CD4-positive, alpha-beta memory T cell (primary cell): ENCODE measurements at places on chromosomes 1 and 21. TPM values are rescaled to one million over a fixed set of nuclear protein-coding genes. Genes with fewer than 3 reads are reported as not detected.
A peak's percentile ranks its signal among the peaks of the same experiment; 100 is the strongest.

Gene ARMH1
- total RNA-seq = 64.0 TPM

Gene OR2G3
- total RNA-seq = not detected

- H3K4me3 ChIP-seq = no peak overlapping the region
- no peak for DNase-seq
- H3K36me3 ChIP-seq = no peaks in the 10 kb centered on the region
- no peaks in the 10 kb centered on the region for H3K4me1 ChIP-seq
- H3K27me3 ChIP-seq = no peaks in the 10 kb centered on the region
- H3K27ac ChIP-seq = no peak overlapping the region
Observed at GRCh38 chr1:188986745-188987417, 1490.8 kb downstream of the BRINP3 start.

DNA sequence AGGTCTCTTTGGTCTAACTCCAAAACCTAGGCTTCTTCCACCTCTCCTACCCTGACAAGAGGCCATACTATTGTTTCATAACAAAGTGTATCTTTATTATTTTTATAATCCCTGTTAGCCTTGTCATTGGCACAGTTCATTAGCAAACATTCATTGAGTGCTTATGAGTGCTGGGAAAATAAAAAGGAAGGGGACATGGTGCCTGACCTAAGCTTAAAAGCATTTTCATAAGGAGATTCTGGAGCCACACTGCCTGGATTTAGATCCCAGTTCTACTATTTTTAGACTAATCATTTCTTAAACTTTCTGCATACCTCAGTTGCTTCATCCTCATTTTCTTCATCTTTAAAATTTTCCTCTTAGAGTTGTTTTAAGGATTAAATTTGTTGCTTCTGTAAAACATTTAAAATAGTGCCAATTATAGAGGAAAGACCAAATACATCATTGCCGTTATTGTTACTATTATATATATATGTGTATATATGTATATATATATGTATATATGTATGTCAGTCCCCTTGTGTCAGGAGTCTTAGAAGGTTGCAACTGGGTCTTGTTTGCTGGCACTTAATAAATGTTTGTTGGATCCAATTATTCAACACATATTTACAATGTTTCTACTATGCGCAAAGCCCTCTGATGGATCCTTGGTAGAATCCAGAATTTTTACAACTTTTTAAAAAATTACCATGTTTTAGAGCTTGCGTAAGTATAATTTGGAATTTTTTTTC is 250.9 kb upstream of the SGIP1 start:
- peak overlapping the region; percentile 42 for H3K27ac ChIP-seq
- no peaks in the 10 kb centered on the region for H3K27me3 ChIP-seq
- peaks cover 84% of the 10 kb centered on the region for H3K4me1 ChIP-seq
- no peaks in the 10 kb centered on the region for H3K36me3 ChIP-seq

Gene FAF1
- total RNA-seq = 50.0 TPM

DNA sequence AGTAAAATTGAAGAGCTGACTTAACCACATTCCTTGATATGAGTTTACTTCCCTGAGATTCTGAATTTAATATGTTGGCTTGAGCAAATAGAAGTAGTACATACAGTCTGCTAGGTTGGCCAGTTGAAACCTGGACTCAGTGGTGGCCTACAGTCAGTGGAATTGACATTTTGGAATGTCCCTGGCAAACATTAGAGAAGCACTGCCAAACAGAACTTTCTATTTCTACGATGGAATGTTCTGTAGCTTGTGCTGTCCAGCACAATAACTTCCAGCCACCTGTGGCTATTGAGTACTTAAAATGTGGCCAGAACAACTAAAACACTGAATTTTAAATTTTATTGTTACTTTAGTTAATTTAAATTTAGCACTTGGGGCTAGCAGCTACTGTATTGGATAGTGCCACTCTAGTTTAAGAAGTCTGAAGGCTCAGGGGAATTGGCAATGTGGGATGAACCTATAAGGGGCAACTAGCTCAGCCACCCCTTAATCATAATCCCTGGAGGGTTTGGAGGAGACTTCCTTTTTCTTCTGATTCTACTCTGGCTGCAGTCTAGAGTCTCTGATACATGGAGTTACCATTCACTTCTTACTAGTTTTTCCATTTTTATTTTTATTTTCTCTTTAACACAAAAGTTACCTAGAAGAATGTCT is 10.3 kb upstream of the TEDDM1 start:
- no peaks in the 10 kb centered on the region for H3K4me1 ChIP-seq
- H3K4me3 ChIP-seq = no peak overlapping the region
- H3K27me3 ChIP-seq = no peaks in the 10 kb centered on the region
- no peaks in the 10 kb centered on the region for H3K36me3 ChIP-seq
- H3K27ac ChIP-seq = no peak overlapping the region

GRCh38 chr1:87176087-87176486 is 152.6 kb upstream of the LMO4 start:
- no peak overlapping the region for H3K4me3 ChIP-seq
- no peaks in the 10 kb centered on the region for H3K27me3 ChIP-seq
- H3K4me1 ChIP-seq = no peaks in the 10 kb centered on the region
- no peak for DNase-seq
- H3K27ac ChIP-seq = no peak overlapping the region

Gene S100A16
- total RNA-seq = not detected

Gene PWP2
- total RNA-seq = 27.2 TPM

Gene NUAK2
- 32.8 TPM for total RNA-seq

DNA sequence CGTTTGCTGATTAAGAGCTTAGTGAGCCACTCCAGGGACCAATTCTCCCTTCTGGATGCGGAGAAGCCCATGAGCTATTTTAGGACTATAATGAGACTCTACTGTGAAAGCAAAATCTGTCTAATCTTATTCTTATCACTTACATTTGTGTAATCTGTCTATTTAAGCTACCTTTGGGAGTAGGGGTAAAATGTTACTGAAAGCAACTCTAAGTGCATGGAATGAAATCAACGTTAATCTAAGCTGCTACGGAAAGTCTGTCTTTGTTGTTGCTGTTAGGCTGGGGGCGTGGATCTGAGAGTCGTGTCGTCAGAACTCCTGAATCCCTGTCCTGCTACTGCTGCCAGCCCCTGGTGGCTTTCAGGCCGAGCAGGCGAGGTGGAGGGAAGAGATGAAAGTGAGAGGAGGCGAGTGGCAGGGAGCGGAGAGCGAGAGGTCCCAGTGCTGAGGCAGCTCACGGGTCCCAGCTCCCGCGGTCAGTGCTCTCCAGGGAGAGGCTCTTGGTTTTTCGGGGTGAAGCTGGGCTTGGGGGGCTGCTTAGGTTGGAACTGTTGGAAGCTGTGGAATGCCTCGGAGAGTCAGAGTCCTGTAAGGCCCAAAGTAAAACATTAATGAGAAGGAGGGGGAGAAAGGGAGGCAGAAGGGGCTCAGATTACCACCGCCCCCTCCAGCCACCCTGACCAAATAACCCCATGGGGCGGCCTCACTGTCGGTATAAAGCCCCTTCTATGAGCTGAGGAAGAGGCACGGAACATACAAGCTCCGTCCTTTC is 53.9 kb downstream of the COQ8A start:
- no peaks in the 10 kb centered on the region for H3K36me3 ChIP-seq
- H3K27ac ChIP-seq = no peak overlapping the region

DNA sequence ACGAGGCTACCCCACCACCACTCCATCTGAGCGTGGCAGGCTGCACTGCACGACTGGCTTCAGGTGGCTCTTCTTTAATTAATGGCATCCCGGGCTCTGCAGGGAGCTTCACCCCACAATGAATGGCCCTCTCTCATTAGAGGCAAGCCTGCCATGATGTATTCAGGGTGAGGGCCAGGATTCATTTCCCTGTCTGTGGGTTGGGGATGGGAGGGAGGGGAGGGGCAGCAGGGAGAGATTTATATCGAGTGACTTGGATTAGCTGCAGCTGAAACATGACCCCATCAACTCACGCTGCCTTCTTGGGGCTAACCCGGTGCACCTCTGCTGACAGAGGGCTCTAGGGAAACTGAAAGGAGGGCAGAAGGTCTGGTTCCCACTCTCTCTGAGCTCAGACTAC is 54.2 kb downstream of the ERI3 start:
- H3K27ac ChIP-seq = no peak overlapping the region
- H3K4me3 ChIP-seq = no peak overlapping the region
- H3K4me1 ChIP-seq = no peaks in the 10 kb centered on the region
- H3K36me3 ChIP-seq = peaks cover 19% of the 10 kb centered on the region
- no peak for DNase-seq
- H3K27me3 ChIP-seq = no peaks in the 10 kb centered on the region

DNA sequence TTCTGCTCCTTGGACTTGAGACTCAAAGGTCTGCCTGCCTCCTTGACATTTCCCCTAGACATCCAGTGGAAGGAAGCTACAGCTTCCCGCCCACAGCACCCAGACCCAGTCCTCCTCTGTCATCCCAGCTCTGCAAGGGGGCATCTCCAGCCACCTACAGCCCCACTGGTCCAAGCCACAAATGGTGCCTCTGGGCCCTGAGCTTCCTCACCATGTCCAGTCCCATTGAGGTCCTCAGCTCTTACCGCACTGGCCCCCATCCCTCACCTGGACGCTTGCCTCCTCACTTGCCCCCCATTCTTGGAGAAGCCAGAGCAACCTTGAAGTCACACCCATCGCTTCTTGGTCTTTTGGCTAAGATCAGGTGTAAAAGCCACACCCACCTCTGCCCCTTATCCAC is 13.2 kb downstream of the PODN start:
- H3K4me3 ChIP-seq = no peak overlapping the region
- no peaks in the 10 kb centered on the region for H3K27me3 ChIP-seq
- no peaks in the 10 kb centered on the region for H3K36me3 ChIP-seq
- no peak for DNase-seq

DNA sequence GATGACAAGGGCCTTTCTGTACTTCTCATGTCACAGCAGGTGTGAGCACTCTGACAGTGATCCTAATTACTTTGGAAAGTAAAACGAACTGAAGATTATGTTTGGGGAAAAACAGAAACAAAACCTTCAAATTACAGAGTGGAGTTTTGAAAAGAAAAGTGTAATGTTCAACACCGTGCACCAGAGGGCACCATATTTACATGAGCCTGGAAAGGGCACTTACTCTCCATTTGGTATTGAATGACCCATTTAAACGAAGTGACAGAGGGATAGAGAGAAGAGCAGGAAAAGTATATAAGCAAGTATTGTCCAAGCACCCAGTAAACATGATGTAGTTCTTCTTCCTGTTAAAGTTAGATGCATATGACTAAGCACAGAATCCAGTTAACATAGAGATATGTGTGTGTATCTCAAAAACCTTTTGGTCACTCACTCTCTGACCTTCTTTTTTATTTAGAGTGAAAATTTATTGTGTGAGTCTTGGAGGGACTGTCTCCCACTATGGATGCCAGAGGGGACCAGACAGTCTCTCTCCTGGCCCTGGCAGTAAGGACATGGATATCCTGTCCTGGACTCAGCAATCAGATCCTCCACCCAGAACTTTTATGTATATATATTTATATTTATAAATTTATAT is 3.8 kb upstream of the RGSL1 start:
- H3K36me3 ChIP-seq = no peaks in the 10 kb centered on the region
- H3K27ac ChIP-seq = no peak overlapping the region
- DNase-seq = no peak
- H3K4me1 ChIP-seq = no peaks in the 10 kb centered on the region
- H3K4me3 ChIP-seq = no peak overlapping the region

DNA sequence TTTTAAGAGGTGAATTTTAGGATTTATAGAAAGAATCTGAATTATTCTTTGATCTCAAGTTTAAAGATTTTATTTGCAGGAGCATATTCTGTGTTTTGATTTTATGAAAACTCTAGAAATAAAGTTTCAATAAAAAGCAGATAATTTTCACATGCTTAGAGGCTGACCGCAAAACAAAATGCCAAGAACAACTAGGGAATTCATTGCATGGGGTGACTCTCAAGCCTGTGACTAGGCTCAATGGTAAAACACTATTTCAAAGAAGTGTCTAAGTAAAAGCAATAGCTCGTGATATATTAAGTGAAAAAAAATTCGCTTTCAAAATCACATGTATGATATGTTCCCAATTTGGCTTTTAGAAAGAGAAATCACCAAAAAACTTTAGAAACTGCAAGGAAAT is 49.6 kb downstream of the RPL5 start:
- peaks cover 65% of the 10 kb centered on the region for H3K4me1 ChIP-seq
- H3K36me3 ChIP-seq = no peaks in the 10 kb centered on the region
- no peaks in the 10 kb centered on the region for H3K27me3 ChIP-seq
- H3K4me3 ChIP-seq = no peak overlapping the region
- H3K27ac ChIP-seq = no peak overlapping the region
- no peak for DNase-seq

GRCh38 chr1:84624876-84625275 is 50.6 kb upstream of the CTBS start:
- no peak for DNase-seq
- H3K27me3 ChIP-seq = no peaks in the 10 kb centered on the region
- no peak overlapping the region for H3K4me3 ChIP-seq
- H3K36me3 ChIP-seq = no peaks in the 10 kb centered on the region
- no peak overlapping the region for H3K27ac ChIP-seq
- H3K4me1 ChIP-seq = peaks cover 5% of the 10 kb centered on the region

DNA sequence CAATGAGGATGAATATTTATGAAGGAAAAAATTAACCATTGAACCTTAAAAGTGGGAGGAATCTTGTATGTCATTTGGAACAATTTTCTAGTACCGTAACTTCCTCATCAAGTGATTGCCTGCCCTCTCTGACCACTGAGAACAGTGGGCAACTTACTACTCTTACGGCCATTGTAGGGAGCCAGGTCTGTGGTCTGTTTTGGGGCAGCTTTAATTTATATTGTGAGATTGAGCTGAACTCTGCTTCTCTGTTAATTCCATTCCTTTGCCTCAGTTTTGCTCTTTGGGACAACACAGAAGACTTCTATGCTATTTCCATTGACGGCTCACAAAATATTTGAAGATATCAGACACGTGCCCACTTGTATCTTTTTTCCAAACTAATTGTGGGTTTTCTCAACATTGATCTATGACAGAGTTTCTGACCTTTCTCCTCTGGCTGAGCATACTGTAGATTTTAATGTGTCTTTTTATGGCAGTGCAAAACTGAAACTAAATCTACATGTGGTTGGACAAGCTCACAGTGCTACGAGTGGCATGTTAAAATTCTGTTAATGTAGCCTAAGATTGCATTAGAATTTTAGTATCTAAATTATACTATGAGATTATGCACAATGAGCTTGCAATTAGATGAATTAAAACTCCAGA is 27.8 kb upstream of the ZNF281 start:
- DNase-seq = no peak
- peak overlapping the region; percentile 25 for H3K4me3 ChIP-seq
- no peak overlapping the region for H3K27ac ChIP-seq
- no peaks in the 10 kb centered on the region for H3K27me3 ChIP-seq

Gene NEXN
- total RNA-seq = 0.67 TPM

Gene LCE2B
- not detected for total RNA-seq

- DNase-seq = no peak
- H3K27ac ChIP-seq = no peak overlapping the region
- no peak overlapping the region for H3K4me3 ChIP-seq
- no peaks in the 10 kb centered on the region for H3K27me3 ChIP-seq
- no peaks in the 10 kb centered on the region for H3K36me3 ChIP-seq
- no peaks in the 10 kb centered on the region for H3K4me1 ChIP-seq
Observed at GRCh38 chr1:37292789-37293188, 181.6 kb upstream of the ZC3H12A start.

- H3K4me3 ChIP-seq = peak overlapping the region; percentile 29
- peaks cover under 1% of the 10 kb centered on the region for H3K36me3 ChIP-seq
- no peaks in the 10 kb centered on the region for H3K27me3 ChIP-seq
- H3K4me1 ChIP-seq = peaks cover 68% of the 10 kb centered on the region
- peak overlapping the region; percentile 74 for H3K27ac ChIP-seq
- peak; percentile 62 for DNase-seq
Observed at GRCh38 chr1:89274411-89274857, 1.8 kb upstream of the GBP5 start.

Gene RNU1-4
- total RNA-seq = 3,010 TPM

GRCh38 chr1:201553496-201554189 is 14.7 kb downstream of the NAV1 start:
- H3K4me1 ChIP-seq = no peaks in the 10 kb centered on the region
- DNase-seq = no peak
- no peaks in the 10 kb centered on the region for H3K27me3 ChIP-seq
- H3K4me3 ChIP-seq = no peak overlapping the region

Gene SYT14
- total RNA-seq = not detected
